ENCODE measurements at places on chromosomes 2 and 18. TPM values are rescaled to one million over a fixed set of nuclear protein-coding genes. Genes with fewer than 3 reads are reported as not detected.

DNA sequence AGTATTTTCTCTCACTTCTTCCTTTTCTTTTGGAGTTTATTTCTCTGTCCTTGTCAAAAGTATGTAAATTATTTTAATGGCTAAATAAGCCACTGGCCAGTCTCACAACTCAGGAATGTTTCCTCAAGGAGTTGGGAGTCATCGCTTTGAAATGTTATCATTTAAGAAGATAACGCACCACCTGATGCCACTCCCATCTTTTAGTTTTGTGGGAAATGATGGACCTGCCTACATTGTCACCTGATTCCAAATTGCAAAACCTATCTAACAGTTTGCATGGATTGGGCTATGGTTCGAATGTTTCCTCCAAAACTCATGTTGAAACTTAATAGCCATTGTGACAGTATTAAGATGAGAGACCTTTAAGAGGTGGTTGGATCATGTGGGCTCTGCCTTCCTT lies 32.4 kb upstream of the PPM1B start:
- DNase-seq, result no peak

- no peak for DNase-seq
These were observed 14.5 kb downstream of the SESTD1 start for GRCh38 chr2:179250095-179250494.

GRCh38 chr2:7053650-7054265 lies 136.5 kb downstream of the RNF144A start:
- DNase-seq, result peak; percentile 85

DNA sequence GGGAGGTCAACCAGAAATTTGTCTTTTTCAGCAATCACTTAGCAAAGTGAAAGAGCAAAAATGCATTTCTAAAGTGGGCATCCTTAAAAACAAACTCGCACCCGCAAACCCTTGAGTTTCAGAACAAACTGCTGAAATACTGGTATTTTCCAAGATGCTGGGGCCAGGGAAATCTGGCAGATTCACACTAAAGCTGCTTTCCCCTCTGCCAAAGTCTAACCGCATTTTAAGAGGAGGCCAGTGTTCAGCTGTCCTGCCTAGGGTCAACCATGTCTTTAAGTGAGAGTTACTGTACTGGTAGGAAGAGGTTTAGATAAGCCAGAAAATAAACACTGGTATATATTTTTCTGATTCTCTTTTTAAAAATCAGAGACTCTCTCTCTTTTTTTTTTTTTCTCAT lies 55.9 kb downstream of the ACVR1 start:
- no peak for DNase-seq

- DNase-seq, result no peak
These were observed 158.0 kb downstream of the CAPN13 start for GRCh38 chr2:30649278-30649677.

DNA sequence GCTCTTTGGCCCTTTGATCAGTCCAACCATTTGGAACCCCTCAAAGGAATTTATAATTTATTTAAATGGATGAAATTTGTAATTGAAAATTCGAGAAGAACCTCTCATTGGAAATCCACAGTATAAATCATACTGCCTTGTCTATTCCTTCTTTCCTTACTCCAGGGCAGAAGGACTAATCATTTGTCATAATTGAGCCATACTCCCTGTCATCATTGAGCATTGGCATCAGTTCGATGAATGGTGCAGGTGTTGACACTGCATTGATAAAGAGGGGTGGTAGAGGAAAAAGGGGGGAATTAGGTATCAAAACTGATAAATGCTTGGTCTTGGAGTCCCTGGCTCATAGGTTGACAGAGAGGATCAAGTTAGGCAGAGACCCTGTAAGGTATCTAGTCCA lies 2.0 kb downstream of the VSNL1 start:
- DNase-seq, result no peak

GRCh38 chr2:64975232-64975821 lies 13.9 kb upstream of the SLC1A4 start:
- peak; percentile 42 for DNase-seq

GRCh38 chr18:841647-842370 lies 29.8 kb upstream of the YES1 start:
- DNase-seq, result no peak

GRCh38 chr2:141226560-141226959 lies 904.3 kb downstream of the LRP1B start:
- DNase-seq, result no peak

DNA sequence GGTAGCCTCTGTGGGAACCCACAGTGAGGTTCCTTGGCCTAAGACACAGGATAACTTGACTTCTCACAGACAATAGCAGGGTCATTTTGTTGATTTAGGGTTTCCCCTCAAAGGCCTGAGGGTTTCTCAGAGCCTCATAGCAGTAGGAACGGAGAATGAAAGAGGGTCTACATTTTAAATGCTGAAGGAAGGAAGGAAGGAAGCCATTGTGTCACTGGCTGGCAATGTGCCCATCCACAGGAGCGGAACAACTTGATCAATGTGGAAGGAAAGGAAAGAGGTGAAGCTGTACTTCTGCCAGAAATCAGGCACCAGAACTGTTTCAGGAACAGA lies 5.1 kb downstream of the IL1B start:
- DNase-seq, result no peak

- peak; percentile 26 for DNase-seq
These were observed 76.2 kb downstream of the CDK15 start for GRCh38 chr2:201882353-201883090.

DNA sequence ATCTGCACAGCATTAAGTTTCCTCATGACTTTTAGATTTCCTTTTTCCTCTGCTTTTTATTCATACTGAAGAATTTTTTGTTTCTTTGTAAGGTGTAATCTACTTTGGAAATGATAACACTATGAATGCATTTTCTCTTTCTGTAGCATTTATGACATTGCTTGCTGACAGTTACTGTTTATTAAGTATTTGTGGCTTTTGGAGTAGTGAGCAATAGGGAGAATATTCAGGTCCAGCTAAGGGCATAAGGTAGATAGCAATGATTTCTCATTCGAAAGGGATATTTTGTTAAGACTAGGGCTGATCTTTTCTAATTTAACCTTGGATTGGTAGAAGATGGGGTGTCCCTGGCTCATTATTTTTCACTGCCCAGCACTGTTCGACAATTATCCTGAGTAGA lies 80.3 kb downstream of the XRCC5 start:
- no peak for DNase-seq

GRCh38 chr2:226832061-226832460 lies 3.8 kb upstream of the RHBDD1 start:
- no peak for DNase-seq

DNA sequence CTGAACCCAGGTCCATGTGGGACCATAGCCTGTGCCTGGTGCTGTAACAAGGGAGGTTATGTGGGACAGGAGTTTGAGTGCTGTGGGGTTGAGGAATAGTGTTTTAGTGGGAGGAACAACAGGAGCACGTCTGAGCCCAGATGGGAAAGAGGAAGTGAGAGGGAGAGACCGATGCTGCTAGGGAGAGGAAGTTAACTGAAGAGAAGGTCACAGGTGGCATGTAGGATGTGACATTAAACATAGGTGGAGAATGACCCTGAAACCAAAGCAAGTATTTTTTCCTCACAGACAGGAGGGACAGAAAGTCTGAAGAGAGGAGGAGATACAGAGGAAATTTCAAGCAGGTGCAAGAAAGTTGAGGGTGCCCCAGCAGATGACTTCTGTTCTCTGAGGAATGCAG lies 87.8 kb downstream of the ACOXL start:
- no peak for DNase-seq

DNA sequence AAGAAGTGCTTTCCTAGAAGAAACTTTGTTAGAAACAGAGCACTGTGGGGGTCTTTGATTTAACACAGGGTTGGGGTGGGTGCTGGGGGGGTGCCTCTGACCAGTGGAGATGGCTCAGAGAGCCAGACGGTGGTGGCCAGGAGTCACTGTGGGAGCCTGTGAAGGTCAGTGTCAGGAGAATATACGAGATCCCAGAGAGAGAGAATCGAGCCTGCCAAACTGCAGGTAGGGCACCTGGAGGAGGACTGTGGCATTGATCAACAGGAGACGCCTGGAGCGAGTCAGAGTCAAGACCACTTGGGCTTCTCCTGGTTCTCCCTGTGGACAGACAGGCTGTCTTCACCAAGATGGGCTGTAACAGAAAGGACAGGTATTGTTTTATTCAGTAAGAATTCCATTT lies 136.5 kb upstream of the TWIST2 start:
- no peak for DNase-seq

GALNT13 gene
- 1.1 TPM for total RNA-seq

HOXD13 gene
- not detected for total RNA-seq

PLEK gene
- total RNA-seq, result 6.1 TPM

ZBTB7C gene
- total RNA-seq, result 17.8 TPM

CPO gene
- 1.6 TPM for total RNA-seq

SNTG2 gene
- total RNA-seq, result 2.7 TPM

UGT1A5 gene
- 0.51 TPM for total RNA-seq
